ENCODE measurements at places on chromosomes 12 and 14. TPM values are rescaled to one million over a fixed set of nuclear protein-coding genes. Genes with fewer than 3 reads are reported as not detected.
A peak's percentile ranks its signal among the peaks of the same experiment; 100 is the strongest.

- DNase-seq: no peak
Measured at GRCh38 chr12:46944088-46944487, 118.3 kb upstream of the SLC38A4 start.

DNA sequence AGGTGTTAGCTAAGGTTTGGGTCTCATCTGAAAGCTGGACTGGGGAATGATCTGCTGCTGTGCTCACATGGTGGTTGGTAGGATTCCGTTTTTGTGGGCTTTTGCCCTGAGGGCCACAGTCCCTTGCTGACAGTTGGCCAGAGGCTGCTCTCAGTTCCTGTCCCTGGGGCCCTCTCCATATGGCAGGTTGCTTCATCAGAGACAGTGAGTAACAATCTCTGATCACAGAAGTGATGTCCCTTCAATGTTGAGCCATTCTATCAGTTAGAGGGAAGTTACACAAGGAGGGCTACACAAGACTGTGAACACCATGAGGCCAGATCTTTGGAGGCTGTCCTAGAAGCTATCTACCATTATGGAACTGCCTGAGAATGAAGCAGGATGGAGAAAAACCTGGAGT is 137.2 kb downstream of the AACS start:
- no peak for DNase-seq

- DNase-seq: peak; percentile 21
Measured at GRCh38 chr14:44029933-44030332, 477.1 kb downstream of the FSCB start.

DNA sequence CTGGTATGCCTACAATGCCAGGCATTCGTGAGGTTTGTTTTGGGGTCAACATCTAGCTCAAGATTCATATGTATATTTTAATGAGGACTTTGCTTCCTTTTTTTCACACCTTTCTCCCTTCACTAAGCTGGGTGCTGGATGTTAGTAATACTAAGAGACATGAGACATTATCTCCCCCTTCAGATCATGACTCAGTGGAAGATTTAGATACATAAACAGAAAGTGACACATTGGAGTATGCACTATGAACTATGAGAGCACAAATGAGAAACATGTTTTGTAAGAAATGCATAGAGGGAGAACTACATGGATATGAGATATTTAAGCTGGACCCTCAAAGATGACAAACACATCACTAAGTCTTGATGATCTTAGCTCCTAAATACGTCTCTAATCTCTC is 286.3 kb downstream of the RPAP3 start:
- no peak for DNase-seq

DNA sequence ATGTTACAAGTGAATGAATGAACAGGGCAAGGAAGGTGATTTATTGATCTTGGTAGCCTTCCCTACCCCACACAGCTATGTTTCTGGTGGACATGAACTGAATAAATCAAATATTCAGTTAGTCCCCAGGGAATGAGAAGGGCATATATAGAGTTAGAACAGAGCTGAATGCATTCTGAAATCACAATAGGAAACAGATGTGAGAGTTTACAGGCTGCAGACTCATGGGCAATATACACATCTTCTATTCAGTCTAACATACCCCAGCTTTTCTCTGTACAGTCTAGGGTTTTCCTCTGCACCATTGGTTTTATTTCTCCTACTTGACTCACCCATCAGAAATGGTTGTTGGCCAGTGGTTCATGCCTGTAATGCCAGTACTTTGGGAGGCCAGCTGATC is 7.3 kb upstream of the STX2 start:
- DNase-seq: no peak

CD27 gene
- total RNA-seq: not detected

- DNase-seq: no peak
Measured at GRCh38 chr14:31027847-31028246, 1.7 kb upstream of the STRN3 start.

GLT8D2 gene
- total RNA-seq: 2.6 TPM

DLGAP5 gene
- total RNA-seq: 0.12 TPM

LMO3 gene
- 4.7 TPM for total RNA-seq

DNA sequence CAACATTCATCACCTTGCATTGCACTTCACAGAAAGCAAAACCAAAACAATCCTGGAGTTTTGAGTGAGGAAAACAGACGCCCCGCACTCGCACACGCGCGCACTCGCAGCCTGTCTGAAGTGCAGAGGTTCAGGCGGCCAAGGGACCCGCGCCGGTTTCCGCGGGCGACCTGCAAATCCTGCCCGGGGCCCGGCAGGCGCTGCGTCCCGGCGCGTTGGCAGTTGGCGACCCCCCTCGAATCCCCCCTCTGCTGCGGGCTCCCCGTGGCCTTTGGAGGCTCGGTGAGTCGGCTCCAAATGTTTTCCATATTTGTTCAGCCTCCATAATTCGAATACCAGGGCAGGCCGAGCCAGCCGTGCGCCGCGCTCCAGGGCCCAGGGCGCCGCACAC is at the start of gene SSPN:
SSPN (plus strand) TSS at position 324 of the 391 bp plus-strand sequence. CDS start 100 bp downstream, outside the sequence.
- peak; percentile 81 for DNase-seq

- DNase-seq: peak; percentile 91
Measured at GRCh38 chr12:26126340-26127284, 1.8 kb upstream of the BHLHE41 start.

DNA sequence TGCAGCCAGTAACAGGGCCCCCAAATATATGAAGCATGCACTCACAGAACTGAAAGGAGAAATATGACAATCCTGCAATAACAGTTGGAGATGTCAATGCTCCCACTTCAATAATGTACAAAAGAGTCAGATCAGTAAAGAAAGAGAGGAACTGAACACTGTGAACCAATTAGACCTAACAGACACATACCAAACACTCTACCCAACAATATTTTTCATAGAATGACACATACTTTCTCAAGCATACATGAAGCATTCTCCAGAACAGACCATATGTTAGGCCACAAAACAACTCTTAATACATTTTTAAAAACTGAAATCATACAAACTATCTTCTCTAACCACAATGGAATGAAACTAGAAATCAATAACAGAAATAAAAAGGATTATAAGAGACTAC is 80.2 kb downstream of the ELK3 start:
- no peak for DNase-seq

AKAP6 gene
- 303 TPM for total RNA-seq

DNA sequence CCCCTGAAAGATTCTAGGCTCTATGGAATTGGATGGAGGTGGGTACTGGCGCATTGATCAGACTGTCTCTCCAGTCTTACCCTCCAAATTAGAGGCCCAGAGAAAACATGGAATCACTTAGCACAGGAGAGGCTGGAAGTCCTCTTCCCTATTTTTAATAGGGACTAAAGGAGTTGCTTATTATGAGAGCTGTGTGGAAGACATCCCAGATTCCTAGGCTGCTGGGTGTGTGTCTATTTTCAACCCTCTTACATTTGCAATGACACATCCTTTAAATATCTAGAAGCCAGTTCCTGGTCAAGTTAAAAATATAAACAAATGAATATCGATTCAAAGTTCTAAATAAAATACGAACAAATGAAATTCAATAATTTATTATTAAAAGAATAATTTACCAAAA is 58.3 kb upstream of the ARID2 start:
- DNase-seq: peak; percentile 16

DNA sequence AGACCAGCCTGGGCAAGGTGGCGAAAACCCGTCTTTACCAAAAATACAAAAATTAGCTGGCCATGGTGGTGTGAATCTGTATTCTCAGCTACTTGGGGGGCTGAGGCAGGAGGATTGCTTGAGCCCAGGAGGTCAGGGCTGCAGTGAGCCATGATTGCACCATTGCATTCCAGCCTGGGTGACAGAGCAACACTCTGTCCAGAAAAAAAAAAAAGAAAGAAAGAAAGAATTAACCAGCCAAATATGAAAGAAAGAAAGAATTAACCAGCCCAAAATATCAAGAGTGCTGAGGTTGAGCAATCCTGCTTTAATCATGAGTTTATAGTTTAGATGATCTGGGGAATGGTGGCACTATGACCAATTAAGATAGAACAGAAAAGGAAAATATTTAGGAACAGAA is 3.5 kb upstream of the ACTN1 start:
- DNase-seq: no peak

DNA sequence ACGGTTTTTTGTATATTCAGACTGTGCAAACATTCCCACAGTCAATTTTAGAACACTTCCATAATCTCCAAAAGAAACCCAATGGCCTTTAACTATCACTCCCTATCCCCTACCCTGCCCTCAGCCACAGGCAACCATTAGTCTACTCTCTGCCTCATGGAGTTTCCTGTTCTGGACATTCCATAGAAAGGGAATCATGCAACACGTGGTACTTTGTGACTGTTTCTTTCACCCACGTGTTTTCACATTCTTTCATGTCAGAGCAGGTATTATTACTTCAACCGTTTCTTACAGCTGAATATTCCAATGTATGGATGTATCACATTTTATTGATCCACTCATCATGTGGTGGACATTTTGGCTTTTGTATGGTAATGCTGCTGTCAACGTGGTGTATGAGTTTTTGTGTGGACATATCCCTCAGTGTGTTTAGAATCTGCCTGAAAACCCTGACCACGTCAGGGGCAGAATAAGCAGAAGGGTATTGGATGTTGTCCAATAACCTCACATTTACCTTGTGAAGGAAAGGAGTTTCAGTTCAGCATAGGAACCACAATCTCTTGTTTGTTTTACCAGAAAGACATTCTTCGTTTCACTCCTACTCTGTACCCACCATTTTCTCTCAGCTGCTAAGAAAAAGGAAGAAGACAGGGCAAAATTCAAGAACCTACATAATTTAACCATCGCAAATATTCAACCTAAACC is 107.5 kb upstream of the DYRK2 start:
- no peak for DNase-seq

DNA sequence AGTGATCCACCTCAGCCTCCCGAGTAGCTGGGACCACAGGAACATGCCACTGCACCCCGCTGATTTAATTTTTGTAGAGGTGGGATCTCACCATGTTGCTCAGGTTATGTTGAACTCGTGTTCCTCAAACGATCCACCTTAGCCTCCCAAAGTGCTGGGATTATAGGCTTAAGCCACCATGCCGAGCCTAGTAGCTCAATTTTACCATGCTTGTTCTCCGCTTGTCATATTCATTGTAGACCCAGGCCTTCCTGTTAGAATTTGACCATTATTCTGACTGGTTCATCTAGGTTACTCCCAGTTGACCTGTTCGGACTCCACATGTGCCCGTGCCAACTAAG is 24.7 kb downstream of the TMBIM6 start:
- DNase-seq: no peak

- DNase-seq: no peak
Measured at GRCh38 chr14:101707863-101708620, 53.5 kb upstream of the PPP2R5C start.

ANG gene
- 4.0 TPM for total RNA-seq

DNA sequence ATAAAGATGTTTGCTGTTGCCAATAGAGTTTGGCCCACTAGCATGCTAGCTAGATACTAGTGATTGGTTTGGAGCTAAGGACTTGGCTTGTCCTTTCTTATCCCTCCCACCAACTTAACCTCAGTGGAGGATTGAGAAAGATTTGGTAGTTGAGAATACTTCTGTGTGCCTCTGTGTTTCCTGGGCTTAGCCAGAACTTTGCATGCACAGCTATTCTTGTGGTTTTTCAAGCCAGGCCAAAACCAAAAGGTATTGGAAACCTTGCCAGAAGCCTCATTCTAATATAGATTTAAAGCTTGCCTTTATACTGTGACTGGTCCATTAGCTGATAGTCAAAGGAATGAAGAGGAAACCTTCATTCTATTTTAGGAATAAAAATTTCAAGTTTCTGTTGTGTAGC is 188.5 kb downstream of the CCDC91 start:
- no peak for DNase-seq

- DNase-seq: no peak
Measured at GRCh38 chr12:50353869-50354593, 42.4 kb downstream of the FAM186A start.

PDZRN4 gene
- not detected for total RNA-seq

- no peak for DNase-seq
Measured at GRCh38 chr12:10048526-10048925, 18.0 kb downstream of the CLEC9A start.

All from heart left ventricle (tissue), 16 donors.